Activated CD4-positive, alpha-beta memory T cell treated with anti-CD3 and anti-CD28 coated beads, Interleukin-2, amount 10 ng/mL, durations not matched to agents 7 days and 5 days (primary cell): ENCODE measurements at places on chromosomes 12 and 14. TPM values are rescaled to one million over a fixed set of nuclear protein-coding genes. Genes with fewer than 3 reads are reported as not detected.

GRCh38 chr14:21533294-21533693 lies 7.1 kb upstream of the SALL2 start:
- H3K4me1 ChIP-seq: peaks cover 3% of the 10 kb centered on the region
- H3K27me3 ChIP-seq: peaks cover 44% of the 10 kb centered on the region
- no peaks in the 10 kb centered on the region for H3K36me3 ChIP-seq
- H3K27ac ChIP-seq: no peak overlapping the region
- DNase-seq: no peak
- H3K4me3 ChIP-seq: no peak overlapping the region

FGF23 gene
- total RNA-seq: not detected

CLEC1B gene
- not detected for total RNA-seq

GPR135 gene
- total RNA-seq: 1.0 TPM

DNA sequence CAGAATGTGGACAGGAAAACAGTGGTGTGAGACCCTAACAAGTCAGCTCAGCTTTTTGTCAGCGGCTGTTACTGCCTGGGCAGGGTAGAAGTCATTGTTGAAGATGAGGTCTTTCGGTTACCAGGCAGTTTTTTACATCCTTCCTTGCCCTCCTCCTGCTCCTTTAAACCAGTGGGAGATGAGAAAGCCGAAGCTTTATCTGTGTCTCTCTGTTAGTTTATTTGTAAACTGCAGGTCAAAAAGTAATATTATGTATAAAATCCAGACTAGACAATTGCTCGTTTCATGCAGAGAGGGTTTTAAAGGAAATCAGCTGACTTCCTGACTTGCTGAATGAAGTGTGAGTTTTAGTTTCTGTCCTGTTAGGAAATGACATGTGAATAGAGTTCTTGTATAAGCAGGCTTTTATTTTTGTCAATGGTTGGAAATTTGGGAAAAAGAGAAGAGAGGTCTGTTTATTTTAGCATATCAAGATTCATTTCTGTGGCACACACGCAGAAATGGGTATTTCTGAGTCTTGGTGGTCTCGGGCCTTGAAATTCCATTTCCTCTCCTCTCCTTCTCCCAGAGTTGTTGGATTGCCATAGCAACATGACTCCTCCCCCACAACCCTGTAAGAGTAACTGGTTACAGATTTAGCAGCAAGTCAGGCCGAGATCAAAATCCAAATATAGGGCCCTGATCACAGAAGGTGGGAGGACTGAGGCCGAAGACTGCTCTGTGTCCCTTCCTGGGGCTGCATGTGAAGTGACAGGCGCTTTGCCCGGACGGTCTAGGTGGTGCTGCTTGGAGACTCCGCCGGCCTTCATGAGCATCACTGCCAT lies 60.8 kb downstream of the SAMD4A start:
- no peaks in the 10 kb centered on the region for H3K27me3 ChIP-seq
- H3K4me1 ChIP-seq: peaks cover 39% of the 10 kb centered on the region
- peaks cover 4% of the 10 kb centered on the region for H3K36me3 ChIP-seq
- H3K27ac ChIP-seq: peak overlapping the region; percentile 82
- peak overlapping the region; percentile 61 for H3K4me3 ChIP-seq
- peak; percentile 50 for DNase-seq

- no peaks in the 10 kb centered on the region for H3K36me3 ChIP-seq
- peaks cover 3% of the 10 kb centered on the region for H3K4me1 ChIP-seq
- H3K27ac ChIP-seq: no peak overlapping the region
- no peak for DNase-seq
- no peak overlapping the region for H3K4me3 ChIP-seq
Measured at GRCh38 chr12:92756898-92757596, 54.3 kb downstream of the PLEKHG7 start.

- H3K27ac ChIP-seq: no peak overlapping the region
- H3K27me3 ChIP-seq: no peaks in the 10 kb centered on the region
- no peak overlapping the region for H3K4me3 ChIP-seq
Measured at GRCh38 chr14:75090353-75090752, 20.9 kb downstream of the ZC2HC1C start.

DNA sequence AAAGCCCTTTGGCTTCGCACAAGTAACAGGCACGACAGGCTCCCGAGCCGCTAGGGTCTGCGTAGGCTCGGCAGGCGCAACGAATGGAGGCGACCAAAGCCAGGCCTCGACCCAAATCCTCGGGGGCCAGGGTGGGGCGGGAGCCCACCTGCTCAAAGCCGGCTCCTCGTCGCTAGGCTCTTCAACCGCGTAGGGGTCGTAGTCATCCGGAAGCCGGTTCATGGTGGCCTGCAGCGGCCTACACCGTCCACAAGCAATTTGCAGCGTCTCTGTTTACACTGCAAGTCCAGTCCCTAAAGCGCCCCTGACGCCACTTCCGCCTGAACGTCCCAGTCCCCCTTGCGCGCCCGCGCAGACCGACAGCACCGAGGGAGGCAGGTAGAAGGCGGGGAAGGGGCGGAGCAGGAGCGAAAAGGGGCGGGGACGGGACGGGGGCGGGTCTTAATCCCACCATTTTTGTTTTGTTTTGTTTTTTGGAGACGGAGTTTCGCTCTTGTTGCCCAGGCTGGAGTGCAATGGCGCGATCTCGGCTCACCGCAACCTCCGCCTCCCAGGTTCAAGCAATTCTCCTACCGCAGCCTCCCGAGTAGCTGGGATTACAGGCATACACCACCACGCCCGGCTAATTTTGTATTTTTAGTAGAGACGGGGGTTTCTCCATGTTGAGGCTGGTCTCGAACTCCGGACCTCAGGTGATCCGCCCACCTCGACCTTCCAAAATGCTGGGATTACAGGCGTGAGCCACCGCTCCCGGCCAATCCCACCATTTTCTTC lies at the start of gene EAPP:
EAPP (minus strand) TSS at position 295 of the 774 bp plus-strand sequence; CDS start at position 222, 73 bp downstream.
- H3K27ac ChIP-seq: peak within 1 kb of the TSS; percentile 93
- peak; percentile 97 for DNase-seq
- peaks cover 12% of the 10 kb centered on the region for H3K36me3 ChIP-seq
- peaks cover 36% of the 10 kb centered on the region for H3K4me1 ChIP-seq
- peak within 1 kb of the TSS; percentile 95 for H3K4me3 ChIP-seq
- H3K27me3 ChIP-seq: no peaks in the 10 kb centered on the region

BICDL1 gene
- total RNA-seq: 44.6 TPM
